SW 1271 (cell line): ENCODE measurements at places on chromosomes 7 and 10.

DNA sequence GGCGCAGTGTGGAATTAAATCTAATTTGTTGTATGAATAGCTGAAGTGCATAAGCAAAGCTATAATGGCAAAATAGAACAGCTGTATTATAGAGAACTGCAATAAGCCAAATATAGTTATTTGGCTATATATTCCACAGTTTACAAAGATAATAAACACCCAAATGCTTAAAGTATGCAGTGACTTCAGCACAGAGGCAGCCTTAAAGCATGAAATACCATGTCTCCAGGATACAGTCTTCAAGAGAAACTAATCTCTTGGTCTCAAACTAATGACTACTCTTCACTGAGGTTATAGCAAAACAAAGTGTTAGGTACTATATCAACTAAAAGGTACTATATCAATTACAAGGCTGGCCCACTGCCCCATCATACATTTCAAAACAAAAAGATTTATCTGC is 48.0 kb downstream of the NT5C2 start:
- no peak for DNase-seq

DNA sequence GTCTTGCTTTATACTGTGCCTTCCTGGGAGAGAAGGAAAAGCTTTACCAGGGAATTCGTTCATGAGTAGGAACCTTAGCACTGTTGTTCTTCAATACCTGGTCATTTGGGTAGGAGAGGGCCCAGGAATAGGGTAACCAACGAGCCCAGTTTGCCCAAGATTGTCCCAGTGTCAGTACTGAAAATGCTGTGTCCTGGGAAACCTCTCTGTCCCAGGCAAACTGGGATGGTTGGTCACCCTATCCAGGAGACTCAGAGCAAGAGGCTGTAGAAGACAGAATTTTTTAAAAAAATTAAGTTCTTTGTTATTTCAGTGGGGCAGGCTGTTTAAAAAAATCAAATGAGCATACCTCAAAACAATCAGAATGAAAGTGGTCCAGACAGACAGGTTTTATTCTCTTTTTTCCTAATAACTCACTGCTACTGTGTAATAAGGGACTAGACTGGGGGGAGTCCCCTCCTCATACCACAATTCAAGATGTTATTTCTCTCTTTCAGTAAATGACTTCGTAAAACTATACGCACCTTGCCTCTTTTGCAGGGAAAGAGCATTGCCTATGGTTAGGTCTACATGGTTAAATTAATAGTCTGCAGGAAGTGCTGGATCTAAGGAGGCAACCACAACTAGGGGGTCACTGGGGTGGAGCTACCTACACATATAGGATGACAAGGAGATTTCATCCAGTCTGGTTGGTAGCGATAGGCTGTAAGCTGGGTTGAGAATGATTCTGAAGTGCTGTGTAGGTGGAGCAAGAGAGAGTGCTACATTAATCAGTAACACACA is 41.1 kb upstream of the FAM133B start:
- DNase-seq, result no peak

DNA sequence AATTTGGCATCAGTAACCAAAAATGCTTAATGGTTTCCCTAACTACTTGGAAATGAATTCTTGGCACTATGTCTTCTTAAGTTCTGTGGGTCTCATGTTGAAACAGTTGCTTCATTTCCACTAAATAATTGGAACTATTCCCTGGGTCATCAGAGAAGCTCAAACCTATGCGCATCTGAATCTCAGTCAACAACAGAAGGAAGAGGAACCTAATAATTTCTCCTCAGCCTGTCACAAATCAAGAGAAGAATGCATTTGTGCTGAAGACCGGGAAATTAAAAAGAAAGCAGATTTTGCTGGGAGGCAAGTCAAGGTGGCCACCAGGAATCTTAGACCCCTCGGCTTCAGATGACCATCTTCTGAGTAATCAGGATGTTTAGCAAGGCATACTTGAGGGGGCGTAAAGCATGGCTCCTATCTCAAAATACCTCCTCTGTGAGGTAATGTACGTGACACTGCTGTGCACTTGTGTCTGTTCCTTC is 41.4 kb downstream of the TOMM7 start:
- DNase-seq, result peak; percentile 12

DNA sequence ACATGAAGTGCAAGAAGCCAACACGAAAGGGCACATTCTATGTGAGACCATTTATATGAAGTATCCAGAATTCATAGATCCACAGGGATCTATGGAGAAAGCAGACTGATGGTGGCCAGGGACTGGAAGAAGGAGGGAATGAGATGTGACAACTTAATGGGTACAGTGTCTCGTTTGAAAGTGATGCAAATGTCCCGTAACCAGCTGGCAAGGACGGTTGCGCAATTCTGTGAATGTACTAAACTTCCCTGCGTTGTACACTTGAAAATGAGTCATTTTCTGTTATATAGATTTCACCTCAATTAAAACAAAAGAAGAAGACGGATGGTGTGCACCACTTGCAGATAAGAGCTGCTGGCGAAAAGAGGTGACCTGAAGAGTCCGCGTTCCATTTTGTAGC is 861.1 kb downstream of the TYW1 start:
- DNase-seq, result no peak

- no peak for DNase-seq
Observed at GRCh38 chr10:75399461-75400162, 2.0 kb downstream of the ZNF503 start.

GRCh38 chr10:24701447-24701846 is 22.2 kb downstream of the ARHGAP21 start:
- DNase-seq, result no peak

DNA sequence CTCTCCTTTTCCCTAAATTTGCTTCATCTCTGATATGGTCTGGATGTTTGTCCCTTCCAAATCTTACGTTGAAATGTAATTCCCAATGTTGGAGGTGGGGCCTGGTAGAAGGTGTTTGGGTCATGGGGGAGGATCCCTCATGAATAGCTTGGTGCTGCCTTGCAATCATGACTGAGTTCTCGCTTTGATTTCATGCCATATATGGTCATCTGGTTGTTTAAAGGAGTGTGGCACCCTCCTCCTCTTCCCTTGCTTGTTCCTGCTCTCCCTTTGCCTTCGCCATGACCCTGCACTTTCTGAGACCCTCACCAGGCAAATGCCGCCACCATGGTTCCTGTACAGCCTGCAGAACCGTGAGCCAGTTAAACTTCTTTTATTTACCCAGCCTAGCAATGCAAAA is 14.5 kb downstream of the NOBOX start:
- no peak for DNase-seq

- peak; percentile 83 for DNase-seq
Observed at GRCh38 chr10:90319188-90319914, 538.5 kb downstream of the HTR7 start.

GRCh38 chr10:5531558-5532306 is 7.0 kb downstream of the CALML3 start:
- DNase-seq, result no peak

- no peak for DNase-seq
Observed at GRCh38 chr7:43678315-43678714, 51.0 kb downstream of the COA1 start.

GRCh38 chr10:36253731-36254130 is 611.6 kb upstream of the FZD8 start:
- no peak for DNase-seq

- no peak for DNase-seq
Observed at GRCh38 chr10:59303018-59303417, 59.3 kb downstream of the FAM13C start.

- DNase-seq, result no peak
Observed at GRCh38 chr10:132826524-132827422, 40.8 kb upstream of the NKX6-2 start.

DNA sequence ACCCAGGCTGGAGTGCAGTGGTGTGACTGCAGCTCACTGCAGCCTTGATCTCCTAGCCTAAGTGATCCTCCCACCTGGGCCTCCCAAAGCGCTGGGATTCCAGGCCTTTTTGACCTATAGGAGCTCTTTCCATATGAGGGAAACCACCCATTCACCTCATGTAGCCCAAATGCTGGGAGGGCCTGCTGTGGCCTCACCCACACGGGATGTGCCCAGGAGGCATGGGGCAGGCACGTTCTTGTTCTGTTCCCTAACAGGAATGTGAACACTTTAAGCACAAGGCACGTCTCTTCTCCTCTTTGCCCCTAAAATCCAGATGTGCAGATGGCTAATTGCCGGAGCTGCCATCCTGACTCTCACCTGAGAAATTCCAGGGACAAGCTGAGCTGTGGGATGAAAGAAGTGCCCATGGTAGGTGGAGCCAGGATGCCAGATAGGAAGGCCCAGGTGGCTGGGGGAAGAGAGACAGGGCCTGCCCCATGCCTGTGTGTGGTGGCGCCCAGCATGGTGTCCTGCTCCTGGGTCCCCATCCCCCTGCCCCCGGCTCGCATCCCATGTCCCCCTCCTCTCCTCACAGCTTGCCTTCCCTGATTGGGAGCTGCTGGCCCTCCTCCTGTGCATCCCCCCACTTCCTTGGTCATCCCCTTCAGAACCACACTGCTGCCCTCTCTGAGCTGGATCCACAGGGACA is 17.3 kb downstream of the CAMK2B start:
- DNase-seq, result no peak

DNA sequence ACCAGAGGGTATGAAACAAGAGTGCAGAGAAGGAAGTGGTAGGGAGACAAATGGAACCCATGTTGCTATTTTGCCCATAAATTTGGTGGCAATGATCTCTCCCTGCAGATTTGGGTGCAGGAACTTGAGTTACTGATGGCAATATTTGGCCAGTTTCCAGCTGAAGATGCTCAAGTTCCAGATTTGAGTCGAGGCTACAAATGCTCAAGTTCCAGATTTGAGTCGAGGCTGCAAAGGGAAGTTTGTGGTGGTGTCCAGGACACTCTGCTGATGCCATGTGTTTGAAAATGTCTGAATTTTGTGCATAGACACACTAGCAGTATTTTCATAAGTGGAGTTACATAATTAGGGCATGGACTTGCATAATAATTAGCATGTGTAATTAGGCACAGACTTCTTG is 40.8 kb downstream of the TBXAS1 start:
- no peak for DNase-seq

GRCh38 chr10:5496261-5497250 is 2.8 kb downstream of the CALML5 start:
- no peak for DNase-seq

- DNase-seq, result peak; percentile 54
Observed at GRCh38 chr10:86899670-86900276, 57.6 kb downstream of the MMRN2 start.

DNA sequence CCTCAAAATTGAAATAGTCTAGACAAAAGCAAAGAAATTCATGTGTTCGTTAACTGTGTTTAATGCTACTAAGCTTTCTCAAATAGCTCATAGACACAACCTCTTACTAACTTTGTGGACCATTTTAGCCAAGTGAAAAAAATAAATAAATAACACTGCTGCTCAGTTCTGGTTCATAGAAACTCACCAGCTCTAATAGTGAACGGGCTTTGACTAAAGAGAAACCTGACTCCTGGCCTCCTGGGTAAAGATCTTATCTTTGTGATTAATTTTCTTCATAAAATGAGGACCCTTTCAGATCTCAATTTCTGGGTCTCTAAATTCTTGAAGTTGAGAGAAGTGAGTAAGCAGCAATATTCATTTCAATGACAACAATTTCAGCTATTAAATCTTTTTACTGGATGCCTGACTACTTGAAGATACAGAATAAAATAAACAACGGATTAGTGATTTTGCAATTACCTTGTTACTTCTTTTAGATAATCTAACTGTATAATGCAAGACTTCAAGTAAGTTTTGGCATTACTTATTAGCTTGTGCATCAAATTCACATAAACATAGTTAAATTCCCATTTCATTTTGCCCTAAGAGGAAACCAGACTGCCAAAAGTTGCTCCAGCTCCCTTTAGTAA is 3.1 kb downstream of the CADPS2 start:
- DNase-seq, result no peak

GRCh38 chr7:25517906-25518305 is 289.6 kb upstream of the NPVF start:
- no peak for DNase-seq

DNA sequence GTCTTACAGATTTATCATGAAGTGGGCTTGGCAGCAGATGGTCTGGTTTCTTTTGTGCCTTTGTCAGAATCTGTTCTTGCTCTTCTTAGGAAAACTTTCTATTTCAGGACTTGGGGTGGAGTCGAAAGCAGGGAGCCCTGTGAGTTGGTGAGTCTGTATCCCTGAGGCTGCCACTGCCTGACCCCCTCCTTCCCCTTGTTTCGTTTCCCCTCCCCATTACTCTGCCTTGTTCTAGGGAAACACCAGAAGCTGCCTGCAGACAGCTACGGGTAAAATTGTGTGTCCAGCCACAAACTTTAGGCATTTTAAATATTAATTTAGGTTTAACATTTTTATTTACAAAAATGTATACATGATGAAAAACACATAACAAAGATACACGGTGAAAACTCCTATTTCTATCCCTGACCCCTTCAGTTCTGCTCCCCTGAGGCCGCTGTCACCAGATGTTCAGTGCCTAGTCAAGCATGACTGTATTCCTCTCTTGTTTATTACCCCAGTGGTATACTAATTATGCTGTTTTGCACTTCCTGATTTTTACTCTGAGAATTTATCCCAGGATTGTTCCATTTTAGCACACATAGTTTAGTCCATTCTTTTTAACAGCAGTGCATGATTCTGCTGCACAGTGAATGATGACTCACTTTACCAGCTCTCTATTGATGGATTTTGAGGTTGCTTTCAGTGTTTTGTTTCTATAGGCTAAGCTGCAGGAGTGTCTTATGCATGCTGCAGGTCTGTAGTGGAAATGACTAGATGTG is 9.1 kb downstream of the TSPAN14 start:
- no peak for DNase-seq

GRCh38 chr7:28395831-28396230 is 16.5 kb upstream of the CREB5 start:
- no peak for DNase-seq

- no peak for DNase-seq
Observed at GRCh38 chr10:14583252-14583651, 191.4 kb downstream of the FAM107B start.

DNA sequence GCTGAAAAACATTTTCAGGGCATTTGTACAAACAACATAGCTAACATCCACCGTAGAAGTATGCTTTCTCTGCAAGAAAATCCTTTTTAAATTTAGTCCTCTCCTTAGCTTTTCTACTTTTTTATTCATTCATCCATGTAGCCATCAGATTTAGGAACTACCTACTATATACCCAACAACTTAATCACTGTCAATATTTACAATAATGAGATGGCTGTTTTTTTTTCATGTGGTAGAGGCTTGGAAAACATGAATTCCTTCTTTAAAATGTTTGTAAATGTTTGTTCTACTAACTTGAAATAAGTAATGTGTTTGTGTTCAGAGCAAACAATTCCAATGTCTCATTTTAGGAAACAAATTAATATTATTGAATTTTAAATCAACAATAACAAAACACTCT is 78.2 kb upstream of the CAV2 start:
- DNase-seq, result no peak

DNA sequence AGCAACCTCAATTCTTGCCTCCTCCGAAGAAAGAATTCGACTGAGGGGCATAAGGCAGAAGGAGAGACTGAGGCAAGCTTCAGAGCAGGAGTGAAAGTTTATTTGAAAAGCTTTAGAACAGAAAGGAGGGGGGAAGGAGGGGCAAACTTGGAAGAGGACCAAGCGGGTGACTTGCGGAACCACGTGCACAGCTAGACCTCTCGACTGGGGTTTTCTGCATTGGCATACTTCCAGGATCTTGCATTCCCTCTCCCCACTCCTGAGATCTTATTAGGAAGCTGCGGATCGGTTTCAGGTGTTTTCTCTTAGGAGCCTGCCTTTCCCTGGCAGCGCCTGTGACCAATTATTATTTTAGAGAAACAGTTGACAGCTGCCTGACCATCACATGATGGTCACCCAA is 20.3 kb upstream of the CPXM2 start:
- DNase-seq, result no peak

GRCh38 chr10:35486297-35486990 is 118.7 kb upstream of the GJD4 start:
- DNase-seq, result no peak

GRCh38 chr10:91050371-91051034 is 129.6 kb upstream of the ANKRD1 start:
- no peak for DNase-seq
